ENCODE measurements at places on chromosomes 3 and 15. TPM values are rescaled to one million over a fixed set of nuclear protein-coding genes. Genes with fewer than 3 reads are reported as not detected.
A peak's percentile ranks its signal among the peaks of the same experiment; 100 is the strongest.

Gene SPTBN5
- total RNA-seq = 0.19 TPM

Gene CHL1
- not detected for total RNA-seq

Gene SCN5A
- total RNA-seq = 0.39 TPM

Gene SMAD6
- 0.10 TPM for total RNA-seq

Gene SCN11A
- total RNA-seq = 0.08 TPM

Gene DUOX2
- total RNA-seq = not detected

Gene ITGB5
- total RNA-seq = 0.97 TPM

DNA sequence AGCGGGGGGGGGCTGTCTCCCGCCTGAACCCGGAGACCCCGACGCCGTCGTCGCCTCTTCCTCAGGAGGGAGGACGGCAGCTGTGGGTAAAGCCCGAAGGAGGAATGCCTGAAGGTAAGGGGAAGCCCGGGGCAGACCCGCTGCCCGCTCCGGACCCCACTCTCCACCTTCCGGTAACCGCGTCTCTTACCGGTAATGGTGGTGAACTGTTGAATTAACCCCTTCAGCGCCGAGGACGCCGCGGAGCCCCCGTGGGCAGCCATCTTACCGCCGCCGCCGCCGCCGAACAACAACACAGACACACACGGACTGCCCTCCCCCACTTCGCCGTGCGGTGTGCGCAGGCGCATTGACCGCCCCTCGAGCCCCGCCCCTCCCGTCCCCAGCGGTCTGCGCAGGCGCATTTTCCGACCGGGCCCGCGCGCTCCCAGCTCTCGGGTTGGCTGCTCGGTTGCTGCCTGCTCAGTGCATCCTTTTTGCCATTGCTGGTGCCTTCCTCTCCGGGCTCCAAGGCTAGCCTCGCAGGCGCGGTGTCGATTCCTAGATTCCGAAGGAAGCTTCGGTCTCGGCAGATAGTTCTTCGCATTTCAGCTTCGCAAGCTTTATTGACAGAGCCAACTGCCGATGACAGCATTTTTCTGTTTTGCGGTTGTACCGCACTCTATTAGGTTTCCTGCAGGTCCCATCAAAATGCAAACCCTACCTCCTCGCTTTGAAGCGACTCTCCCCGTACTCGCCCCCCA is at the start of gene UBXN7:
TSS of gene UBXN7 (minus strand) at position 291 of the 743 bp plus-strand sequence. CDS start at position 263, 28 bp downstream.
- DNase-seq = peak; percentile 92

GRCh38 chr3:184907681-184908649 is 96.0 kb downstream of the VPS8 start:
- DNase-seq = no peak

- DNase-seq = no peak
Observed at GRCh38 chr3:9201955-9202354, 47.5 kb downstream of the SRGAP3 start.

- DNase-seq = no peak
Observed at GRCh38 chr15:45523166-45523460, 558 bp upstream of the SLC30A4 start.

- DNase-seq = no peak
Observed at GRCh38 chr3:174110761-174111160, 713.2 kb downstream of the NLGN1 start.

- no peak for DNase-seq
Observed at GRCh38 chr3:151916781-151917180, 43.3 kb downstream of the SUCNR1 start.

- DNase-seq = peak; percentile 44
Observed at GRCh38 chr3:187739094-187739560, 6.1 kb downstream of the BCL6 start.

DNA sequence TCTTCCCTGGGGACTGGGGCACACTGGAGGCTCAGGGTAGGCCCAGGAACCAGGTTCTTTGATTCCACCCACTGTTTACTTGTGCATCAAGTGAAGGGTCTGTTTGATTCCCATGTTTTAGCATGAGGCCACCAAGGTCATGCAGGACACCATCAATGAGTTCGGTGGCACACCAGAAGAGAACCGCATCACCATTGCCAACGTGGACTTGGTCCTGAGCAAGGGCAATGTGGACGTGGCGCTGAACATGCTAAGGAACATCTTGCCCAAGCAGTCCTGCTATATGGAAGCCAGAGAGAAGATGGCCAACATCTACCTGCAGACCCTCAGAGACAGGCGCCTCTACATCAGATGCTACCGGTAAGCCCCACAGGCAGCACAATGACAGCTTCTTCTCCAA is 21.5 kb downstream of the TTC21A start:
- no peak for DNase-seq

GRCh38 chr15:81229586-81229985 is 32.9 kb downstream of the IL16 start:
- no peak for DNase-seq

DNA sequence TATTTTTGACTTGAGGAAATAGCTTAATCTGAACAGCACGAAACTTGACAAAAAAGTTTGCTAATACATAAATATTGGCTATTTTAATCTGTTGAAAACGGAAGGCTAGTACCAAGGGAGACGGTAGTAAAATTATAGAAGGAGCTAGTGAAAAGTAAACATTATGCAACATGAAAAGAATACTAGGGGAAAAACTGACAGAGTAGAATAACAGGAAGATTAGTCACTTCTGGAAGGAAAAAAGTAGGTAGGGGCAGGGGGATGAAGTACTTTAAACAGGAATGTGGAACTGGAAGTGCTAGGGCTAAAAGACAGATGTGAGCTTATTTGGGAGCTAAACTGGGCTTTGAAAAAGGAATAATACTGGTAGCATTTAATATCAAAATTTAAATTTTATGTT is 60.1 kb downstream of the MBNL1 start:
- DNase-seq = no peak

Data from activated naive CD8-positive, alpha-beta T cell treated with anti-CD3 and anti-CD28 coated beads for 36 hours (primary cell).